ENCODE measurements at places on chromosomes 6 and 20.

GRCh38 chr6:74557236-74557635, 648.6 kb downstream of the COL12A1 start:
- DNase-seq: no peak

GRCh38 chr20:46631212-46631869, 19.9 kb downstream of the SLC13A3 start:
- DNase-seq: no peak

GRCh38 chr6:74780831-74781230, 425.0 kb downstream of the COL12A1 start:
- no peak for DNase-seq

- no peak for DNase-seq
Measured at GRCh38 chr6:21538186-21538798, 55.3 kb upstream of the SOX4 start.

DNA sequence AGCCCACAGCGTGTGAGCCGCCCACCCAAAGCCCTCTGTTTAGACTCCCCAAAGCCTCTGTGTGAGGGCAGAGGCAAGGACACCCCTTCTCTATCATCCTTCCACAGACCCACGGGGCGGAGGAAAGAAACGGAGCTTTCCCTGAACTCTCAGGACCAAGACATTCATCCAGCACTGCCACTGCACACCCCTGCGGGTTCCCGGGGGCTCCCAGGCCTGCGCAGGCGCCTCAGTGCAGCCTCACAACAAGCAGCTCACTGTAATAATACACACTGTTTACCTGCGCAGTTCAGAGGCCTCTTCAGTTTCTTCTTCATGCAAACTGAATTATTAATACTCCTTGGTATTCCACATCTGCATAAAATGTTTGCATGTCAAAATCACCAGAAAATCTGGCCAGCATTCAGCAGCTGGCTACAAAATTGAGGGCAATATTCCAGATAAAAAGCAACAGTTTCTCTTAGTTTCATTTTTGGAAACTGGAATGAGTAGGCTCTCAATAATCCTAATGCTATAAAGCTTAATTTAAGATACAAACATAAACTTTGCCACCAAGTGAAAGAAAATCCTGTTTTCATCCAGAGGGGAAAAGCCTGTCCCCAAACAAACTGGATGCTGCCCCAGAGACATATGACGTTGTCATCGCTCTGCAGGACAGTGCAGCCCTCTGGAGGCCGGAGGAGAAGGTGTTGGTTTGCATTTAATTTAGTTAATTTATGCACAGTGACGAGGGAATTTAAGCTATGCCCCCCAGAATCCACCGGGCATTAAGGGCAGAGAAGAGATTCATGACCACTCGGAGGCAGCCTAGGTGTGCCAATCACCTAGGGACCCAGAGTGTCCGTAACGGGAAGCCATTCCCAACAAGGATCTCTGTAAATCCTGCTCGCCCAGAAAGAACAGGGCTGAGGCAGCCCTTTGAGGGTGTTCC, 45.3 kb downstream of the NINL start:
- no peak for DNase-seq

DNA sequence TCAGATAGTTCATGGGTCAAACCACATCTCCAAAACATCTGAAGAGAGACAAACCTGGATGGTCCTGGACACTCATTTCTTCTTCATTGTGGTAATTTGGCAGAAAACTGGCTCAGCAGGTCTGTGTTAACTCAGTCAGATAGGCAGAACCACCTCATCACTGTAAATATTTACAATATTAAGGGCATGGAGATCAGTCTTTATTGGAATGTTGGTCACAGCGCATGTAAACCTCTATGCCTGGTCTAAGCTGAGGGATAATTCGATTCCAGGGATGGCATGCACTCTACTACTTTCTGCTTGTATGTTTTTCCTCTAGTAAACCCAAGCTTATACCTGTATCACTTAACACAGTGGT, 4.0 kb upstream of the TBC1D7 start:
- no peak for DNase-seq

- no peak for DNase-seq
Measured at GRCh38 chr6:39295611-39296011, 18.6 kb downstream of the KCNK17 start.

GRCh38 chr20:63054103-63054474, 47.3 kb upstream of the BHLHE23 start:
- no peak for DNase-seq

DNA sequence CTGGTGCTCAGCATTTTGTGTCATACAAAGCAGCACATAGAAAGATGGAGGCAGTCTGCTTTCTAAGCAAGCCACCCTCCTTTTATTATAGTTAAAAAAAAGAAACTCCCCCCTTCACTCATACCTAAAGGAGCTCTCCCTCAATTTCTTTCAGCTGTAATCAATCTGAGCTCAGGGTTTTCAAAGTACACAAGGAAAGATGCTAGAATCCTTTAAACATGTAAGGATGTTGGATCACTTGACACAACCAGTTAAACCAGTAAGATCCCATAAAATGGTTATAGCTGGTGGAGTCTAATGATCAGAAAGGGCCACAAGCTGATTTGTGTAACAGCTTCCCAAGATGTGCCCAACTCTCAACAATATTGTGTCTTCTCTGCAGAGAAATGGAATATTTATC, at the start of gene CALHM4:
Gene CALHM4 (plus strand): TSS at position 301 of the 400 bp plus-strand sequence. CDS start 43 bp downstream, at position 344.
- no peak for DNase-seq

DNA sequence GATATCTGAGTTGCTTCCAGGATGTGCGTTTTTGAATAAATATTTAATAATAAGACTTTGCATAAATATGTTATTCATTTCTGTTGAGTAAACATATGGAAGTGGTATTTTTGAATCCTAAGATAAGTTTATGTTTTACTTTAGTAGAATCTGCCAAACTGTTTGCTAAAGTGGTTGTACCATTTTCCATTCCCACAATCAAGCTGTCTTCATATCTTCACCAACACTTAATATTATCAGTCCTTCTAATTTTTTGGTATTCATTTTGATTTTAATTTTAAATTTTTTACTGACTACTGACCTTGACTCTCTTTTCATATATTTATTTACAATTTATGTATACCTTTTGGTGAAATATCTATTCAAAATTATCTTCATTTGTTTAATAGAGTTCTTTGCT, 293.9 kb upstream of the PTCHD4 start:
- DNase-seq: no peak
